Activated CD8-positive, alpha-beta T cell treated with anti-CD3 and anti-CD28 coated beads for 36 hours (primary cell): ENCODE measurements at places on chromosomes 16 and 17. TPM values are rescaled to one million over a fixed set of nuclear protein-coding genes. Genes with fewer than 3 reads are reported as not detected.

The PMP22 gene
- 0.20 TPM for total RNA-seq

DNA sequence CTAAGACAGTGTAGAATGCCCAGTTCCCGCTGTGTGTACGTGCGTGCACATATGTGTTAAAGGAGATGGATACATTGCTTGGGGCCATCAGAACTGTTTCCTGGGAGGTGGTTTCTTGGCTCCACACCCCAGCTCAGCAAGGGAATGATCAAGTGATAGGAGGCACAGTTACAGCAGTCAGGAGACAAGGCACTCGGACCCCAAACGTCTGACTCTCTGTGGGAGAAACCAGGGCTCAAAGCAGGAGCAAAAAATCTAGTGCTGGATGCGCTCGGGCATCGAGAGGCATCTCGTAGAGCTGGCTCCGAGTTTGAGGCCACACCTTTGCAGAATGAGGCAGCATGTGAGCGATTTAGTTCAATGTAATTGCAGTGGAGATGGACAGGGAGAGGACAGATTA, 71.9 kb downstream of the RBBP6 start:
- DNase-seq = no peak
- peaks cover 5% of the 10 kb centered on the region for H3K4me1 ChIP-seq
- no peak overlapping the region for H3K4me3 ChIP-seq
- H3K27me3 ChIP-seq = peaks cover 48% of the 10 kb centered on the region
- H3K36me3 ChIP-seq = no peaks in the 10 kb centered on the region

DNA sequence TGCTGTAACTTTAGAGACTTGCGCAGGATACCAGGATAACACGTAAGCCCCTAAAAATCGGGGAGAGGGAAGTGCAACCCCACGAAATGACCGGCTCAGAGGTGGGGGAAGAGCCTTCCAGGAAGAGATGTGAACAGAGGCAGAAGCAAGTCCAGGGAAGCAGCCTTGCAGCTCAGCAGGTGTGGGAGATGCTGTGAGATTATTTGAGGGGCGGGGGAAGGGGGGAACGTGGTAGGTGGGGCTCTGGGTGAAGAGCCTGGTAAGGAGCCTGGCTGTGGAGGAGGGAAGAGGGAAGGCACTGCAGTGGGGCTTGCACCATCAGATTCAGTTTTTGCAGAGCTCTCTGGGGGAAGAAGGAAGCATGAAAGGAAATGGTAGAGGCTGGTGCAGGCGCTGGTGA, 95.4 kb upstream of the CACNG5 start:
- DNase-seq = no peak
- no peak overlapping the region for H3K27ac ChIP-seq
- H3K36me3 ChIP-seq = peaks cover 23% of the 10 kb centered on the region
- H3K4me3 ChIP-seq = no peak overlapping the region

GRCh38 chr17:34859652-34860051, 101.6 kb downstream of the CCT6B start:
- H3K36me3 ChIP-seq = no peaks in the 10 kb centered on the region
- peaks cover 11% of the 10 kb centered on the region for H3K4me1 ChIP-seq
- H3K4me3 ChIP-seq = no peak overlapping the region
- DNase-seq = no peak
- H3K27me3 ChIP-seq = peaks cover 6% of the 10 kb centered on the region

DNA sequence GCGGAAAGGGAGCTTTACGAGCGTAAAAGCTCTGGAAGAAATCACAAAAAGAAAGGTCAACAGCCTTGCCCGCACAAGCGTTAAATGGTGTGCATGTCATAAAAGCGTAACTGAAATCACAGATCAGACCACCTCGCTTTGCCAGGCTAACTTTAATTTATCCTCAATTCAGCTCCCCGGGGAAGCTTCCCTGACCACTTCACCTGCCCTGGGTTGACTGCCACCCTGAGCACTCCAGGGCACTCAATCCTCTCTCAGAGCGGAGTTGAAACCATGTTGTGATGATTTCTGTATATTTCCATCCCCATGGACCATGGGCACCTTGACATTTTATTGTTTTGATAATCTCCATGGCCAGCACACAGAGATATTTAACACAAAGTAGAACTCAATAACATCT, 16.1 kb upstream of the NAGS start:
- H3K27me3 ChIP-seq = peaks cover 19% of the 10 kb centered on the region
- no peaks in the 10 kb centered on the region for H3K36me3 ChIP-seq
- H3K27ac ChIP-seq = no peak overlapping the region
- no peak for DNase-seq

GRCh38 chr17:41284546-41284945, 9.0 kb downstream of the KRTAP9-7 start:
- no peak overlapping the region for H3K4me3 ChIP-seq
- no peak for DNase-seq
- peaks cover 10% of the 10 kb centered on the region for H3K4me1 ChIP-seq
- no peak overlapping the region for H3K27ac ChIP-seq

DNA sequence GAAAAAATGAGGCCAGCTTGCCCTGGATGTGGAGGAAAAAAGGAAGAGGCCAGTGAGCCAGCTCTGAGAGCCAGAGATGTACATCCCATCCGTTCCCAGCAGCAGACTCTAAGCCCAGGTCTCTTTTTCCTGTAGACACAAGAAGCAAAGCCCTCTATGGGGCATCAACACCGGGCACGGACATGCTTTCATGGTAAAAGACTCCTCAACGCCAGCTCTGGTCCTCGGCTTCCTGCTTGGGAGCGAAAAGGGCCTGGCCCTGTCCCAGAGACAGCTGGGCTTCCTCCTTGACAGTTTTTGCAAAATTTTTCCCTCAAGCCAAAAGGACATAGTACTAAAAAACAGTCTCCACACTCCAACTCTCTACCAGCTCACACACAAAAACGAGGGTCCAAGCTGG, 27.1 kb downstream of the PELP1 start:
- H3K4me3 ChIP-seq = no peak overlapping the region
- peaks cover 15% of the 10 kb centered on the region for H3K4me1 ChIP-seq
- no peak overlapping the region for H3K27ac ChIP-seq
- DNase-seq = no peak
- peaks cover 61% of the 10 kb centered on the region for H3K36me3 ChIP-seq
- H3K27me3 ChIP-seq = no peaks in the 10 kb centered on the region

- no peaks in the 10 kb centered on the region for H3K36me3 ChIP-seq
- no peak overlapping the region for H3K4me3 ChIP-seq
- H3K4me1 ChIP-seq = no peaks in the 10 kb centered on the region
- H3K27me3 ChIP-seq = no peaks in the 10 kb centered on the region
- no peak overlapping the region for H3K27ac ChIP-seq
Observed at GRCh38 chr17:6041246-6041645, 28.9 kb upstream of the WSCD1 start.

DNA sequence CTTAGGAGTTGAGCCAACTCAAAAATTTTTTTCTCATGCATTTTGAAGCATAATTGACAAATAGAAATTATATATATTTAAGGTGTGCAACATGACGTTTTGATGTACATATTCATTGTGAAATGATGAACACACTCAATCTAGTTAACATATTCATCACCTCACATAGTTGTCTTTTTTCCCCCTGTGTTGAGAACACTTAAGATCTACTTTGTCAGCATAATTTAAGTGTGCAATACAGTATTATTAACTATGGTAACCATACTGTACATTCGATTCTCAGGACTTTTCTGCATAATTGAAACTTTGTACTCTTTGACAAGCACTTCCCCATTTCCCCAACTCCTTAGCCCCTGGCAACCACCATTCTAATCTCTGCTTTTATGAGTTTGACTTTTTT, 192.2 kb upstream of the ZKSCAN2 start:
- H3K4me3 ChIP-seq = no peak overlapping the region
- H3K36me3 ChIP-seq = no peaks in the 10 kb centered on the region
- DNase-seq = no peak
- H3K27me3 ChIP-seq = peaks cover 12% of the 10 kb centered on the region
- no peak overlapping the region for H3K27ac ChIP-seq

DNA sequence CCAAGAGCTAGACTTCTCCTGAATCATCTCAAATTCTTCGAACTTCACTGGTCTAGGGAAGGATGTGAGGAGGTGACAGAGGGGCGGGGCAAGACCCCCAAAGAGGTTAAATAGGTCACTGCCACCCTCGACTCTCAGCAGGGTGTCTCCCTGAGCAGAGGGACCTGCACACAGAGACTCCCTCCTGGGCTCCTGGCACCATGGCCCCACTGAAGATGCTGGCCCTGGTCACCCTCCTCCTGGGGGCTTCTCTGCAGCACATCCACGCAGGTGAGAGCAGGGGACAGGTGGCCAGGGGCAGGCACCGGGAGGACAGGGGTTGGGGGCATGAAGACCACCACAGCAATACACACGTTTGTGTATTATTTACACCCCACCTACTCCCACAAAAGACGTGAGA, 9.2 kb downstream of the CCL17 start:
- no peak overlapping the region for H3K4me3 ChIP-seq
- peaks cover 14% of the 10 kb centered on the region for H3K4me1 ChIP-seq
- no peak for DNase-seq
- no peak overlapping the region for H3K27ac ChIP-seq
- no peaks in the 10 kb centered on the region for H3K27me3 ChIP-seq

The KRT14 gene
- not detected for total RNA-seq

DNA sequence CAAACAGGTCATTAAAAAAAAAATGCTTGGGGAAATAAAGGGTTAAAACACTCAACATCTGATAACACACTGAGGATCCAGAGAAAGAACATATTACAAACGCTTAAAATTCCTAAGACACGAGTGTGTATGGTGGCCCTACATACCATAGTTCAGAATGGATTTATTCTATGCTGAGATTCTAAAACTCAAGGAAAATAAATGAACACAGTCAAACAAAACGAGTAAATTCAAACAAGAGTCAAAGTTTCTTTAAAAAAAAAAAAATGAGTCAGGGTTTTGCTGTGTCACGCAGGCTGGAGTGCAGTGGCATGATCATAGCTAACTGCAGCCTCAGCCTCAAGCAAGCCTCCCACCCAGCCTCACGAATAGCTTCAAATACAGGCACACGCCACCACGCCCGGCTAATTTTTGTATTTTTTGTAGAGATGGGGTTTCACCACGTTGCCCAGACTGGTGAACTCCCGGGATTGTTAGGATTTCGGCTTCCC, 17.4 kb downstream of the CRK start:
- H3K27ac ChIP-seq = no peak overlapping the region
- peaks cover 6% of the 10 kb centered on the region for H3K4me1 ChIP-seq
- no peaks in the 10 kb centered on the region for H3K27me3 ChIP-seq
- peaks cover 14% of the 10 kb centered on the region for H3K36me3 ChIP-seq
- no peak overlapping the region for H3K4me3 ChIP-seq
